Activated CD4-positive, alpha-beta memory T cell treated with anti-CD3 and anti-CD28 coated beads for 36 hours (primary cell): ENCODE measurements at places on chromosomes 3 and 15.

DNA sequence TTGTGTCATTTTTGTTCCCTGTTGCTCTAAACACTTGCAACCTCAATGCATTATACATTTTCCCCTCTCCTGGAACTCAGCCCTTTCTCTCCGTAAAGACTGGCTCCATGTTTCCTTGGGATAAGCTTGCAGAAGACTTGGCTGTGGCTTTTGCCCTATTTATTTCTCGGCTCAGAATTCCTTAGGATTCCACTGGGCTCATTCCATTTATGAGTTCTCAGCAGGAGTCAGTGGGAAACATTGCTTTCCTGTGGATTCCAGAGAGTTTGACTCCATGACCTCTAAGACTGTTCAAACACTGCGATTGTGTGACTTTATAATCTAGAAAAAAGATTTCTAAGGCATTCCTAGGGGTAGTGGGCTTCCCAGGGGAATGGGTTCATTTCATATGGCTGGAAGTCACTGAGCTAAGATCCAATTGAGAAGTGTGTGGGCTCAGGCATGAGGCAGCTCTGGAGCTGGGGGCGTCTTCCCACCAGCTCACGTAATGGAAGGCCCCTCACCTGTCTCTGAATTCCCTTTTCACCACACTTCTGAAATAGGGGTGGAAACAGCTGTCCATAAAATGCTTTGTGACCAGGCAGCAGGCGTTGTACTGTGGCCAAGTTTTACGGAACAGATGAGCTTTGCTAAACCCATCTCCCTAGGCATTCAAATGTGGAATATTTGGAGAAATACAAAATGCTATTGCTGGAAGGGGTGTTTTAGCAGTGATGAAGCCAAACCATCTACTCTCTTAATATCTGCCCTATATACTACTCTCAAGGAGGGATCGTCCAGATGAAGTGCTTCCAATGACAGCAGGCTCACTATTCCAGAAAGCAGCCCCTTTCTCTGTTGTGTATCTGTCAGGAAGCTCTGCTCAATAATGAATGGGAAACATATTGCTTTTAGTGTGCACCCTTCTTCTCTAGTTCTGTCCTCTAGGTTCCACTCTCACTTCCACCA is 91.8 kb upstream of the BCL6 start:
- no peak for DNase-seq

- DNase-seq, result no peak
Observed at GRCh38 chr15:29978411-29979382, 104.1 kb upstream of the GOLGA8J start.

DNA sequence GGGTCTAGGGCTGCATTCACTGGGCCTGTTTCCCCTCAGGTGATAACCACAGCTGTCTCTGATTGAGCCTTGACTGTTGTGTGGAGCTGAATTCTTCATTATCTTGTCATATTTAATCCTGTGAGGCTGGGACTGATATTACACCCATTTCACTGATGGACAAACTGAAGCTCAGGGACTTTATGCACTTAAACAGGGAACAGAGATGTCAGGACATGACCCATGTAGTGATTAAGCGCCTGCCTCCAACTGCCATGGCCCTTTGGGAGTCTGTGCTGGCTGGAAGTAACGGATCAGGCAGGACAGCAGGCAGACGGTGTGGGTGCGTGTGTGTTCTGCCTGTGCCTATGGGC is 7.5 kb downstream of the GNAI2 start:
- DNase-seq, result no peak

DNA sequence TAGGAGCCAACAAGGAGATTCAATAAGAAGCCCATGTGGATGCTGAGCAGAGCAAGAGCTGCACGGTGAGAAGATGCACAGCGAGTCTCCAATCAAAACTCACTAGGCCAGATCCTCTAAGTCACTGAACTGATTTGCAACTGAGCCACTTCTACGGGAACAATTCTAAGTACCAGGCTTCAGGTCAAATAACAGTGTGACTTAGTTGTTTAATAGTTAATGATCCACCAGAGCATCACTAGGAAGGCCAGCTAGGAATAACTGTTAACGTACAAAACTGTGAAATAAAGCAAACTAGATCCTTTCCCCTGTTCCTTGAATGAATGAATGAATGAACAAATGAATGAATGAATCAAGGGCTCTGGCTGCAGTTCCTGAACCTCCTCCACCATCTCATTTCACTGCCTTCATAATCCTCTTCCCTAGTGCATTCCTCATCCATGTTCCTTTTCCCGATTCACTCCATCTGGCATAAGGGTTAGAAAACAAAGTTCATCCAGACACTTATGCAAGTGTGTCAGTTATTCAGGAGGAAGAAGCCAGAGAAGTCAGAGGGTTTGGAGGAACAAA is 59.7 kb downstream of the ATP8B4 start:
- DNase-seq, result no peak

DNA sequence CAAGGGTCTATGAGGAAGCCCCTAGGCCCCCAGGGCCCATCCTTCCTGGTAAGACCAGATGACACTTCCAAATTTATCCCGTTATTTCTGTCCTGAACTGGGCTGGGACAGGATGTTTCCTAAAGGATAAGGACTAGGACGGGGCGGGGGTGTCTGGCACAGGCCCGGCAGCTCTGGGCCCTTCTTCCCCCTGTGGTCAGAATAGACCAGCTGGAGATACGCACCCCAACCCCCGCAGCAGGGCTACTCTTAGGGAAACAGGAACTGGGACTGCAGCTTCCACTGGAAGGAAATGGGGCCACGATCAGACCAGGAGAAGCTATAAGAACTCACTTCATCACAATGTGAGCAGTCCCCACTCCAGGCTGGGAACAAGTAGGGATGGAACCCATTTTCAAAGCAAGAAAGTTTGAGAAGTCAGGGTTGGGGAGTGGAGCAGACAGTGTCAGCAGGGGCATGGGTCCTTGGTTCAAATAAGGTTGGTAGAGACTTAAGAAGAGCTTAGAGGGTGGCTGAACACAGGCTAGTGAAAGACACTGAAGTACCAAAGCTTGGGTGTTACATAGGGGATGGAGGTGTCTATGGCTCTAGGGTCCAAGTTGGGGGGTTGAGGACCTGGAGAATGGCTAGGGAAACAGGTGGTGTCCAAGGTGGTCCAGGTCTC is 1.1 kb downstream of the NCKIPSD start:
- DNase-seq, result no peak

DNA sequence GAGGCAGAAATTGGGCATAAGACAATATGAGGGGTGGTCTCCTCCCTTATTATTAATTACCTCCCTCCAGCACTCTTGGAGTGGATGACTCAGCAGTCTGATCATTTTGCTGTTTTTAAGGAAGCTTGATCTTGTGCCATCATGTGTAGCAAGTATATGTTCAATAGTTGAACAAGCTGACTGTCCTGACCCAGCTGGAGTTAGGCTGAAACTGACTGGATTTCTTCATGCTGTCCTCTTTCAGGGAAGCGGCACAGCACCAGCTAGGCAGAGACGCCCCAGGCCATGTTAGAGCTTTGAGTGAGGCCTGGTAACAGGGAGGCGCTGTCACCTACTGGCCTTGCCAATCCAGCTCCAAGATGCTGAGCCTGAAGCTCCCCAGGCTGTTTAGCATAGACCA is 54.4 kb upstream of the KIF23 start:
- no peak for DNase-seq

DNA sequence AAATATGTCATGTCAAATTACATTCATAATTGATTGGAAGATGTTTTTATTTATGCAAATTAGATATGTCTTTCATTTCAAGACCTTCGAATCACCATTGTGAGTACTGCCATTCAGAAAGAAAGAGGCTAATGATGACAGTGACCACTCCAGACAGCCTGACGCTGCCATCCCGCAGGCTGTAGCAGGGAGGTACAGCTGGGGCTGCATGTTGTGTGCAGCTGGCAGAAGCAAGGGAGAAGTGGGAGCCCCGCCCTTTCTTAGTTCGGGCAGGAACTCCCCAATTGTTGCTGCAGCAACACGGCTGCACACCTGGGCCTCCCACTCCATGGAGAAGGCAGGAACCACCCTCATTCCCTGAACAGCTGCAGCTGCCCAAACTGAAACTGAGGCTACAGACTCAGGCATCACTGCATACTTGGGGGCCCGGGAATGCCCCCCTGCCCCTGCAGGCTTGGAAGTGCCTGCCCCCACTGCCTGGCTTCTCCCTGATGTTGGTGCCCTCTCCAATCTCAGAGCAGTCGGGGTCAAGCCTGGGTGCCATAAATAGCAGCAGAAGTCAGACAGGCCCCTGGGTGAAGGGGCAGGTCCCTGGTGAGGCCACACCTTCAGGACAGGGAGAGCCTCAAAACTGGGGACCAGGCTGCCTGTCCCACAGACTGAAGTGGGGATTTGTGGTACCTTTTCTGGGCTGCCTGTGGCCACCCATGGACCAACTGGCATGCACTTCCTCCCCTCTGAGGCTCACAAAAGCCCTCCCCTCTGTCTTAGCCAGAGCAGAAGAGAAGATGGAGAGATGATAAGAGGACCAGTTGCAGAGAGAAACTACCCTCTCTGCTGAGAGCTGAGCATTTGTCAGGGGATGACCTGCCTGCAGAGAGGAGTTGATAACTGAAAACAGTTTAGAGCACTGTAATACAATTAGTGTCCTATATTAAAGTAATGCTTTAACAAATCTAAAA is 964.6 kb downstream of the SI start:
- DNase-seq, result no peak

DNA sequence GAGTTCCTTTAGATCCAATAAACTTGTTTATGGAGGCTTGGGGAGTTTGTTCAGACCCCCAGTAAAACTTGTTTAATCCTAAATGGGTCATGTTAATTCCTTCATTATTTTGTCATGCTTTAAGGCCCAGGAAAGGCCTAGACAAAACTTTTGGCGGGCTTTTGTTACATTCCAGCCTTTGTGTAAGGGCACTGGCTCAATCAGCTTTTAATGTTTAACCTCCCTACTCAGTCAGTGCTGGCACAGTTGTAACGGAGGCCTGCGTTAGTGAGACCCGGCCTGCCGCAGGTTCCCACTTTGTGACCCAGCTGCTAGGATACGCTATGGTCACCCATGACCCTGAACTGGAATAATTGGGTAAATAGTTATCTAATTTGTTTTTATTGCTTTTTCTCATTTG is 59.2 kb downstream of the OXSM start:
- no peak for DNase-seq

- DNase-seq, result no peak
Observed at GRCh38 chr3:158847885-158848284, 46.0 kb downstream of the MFSD1 start.

DNA sequence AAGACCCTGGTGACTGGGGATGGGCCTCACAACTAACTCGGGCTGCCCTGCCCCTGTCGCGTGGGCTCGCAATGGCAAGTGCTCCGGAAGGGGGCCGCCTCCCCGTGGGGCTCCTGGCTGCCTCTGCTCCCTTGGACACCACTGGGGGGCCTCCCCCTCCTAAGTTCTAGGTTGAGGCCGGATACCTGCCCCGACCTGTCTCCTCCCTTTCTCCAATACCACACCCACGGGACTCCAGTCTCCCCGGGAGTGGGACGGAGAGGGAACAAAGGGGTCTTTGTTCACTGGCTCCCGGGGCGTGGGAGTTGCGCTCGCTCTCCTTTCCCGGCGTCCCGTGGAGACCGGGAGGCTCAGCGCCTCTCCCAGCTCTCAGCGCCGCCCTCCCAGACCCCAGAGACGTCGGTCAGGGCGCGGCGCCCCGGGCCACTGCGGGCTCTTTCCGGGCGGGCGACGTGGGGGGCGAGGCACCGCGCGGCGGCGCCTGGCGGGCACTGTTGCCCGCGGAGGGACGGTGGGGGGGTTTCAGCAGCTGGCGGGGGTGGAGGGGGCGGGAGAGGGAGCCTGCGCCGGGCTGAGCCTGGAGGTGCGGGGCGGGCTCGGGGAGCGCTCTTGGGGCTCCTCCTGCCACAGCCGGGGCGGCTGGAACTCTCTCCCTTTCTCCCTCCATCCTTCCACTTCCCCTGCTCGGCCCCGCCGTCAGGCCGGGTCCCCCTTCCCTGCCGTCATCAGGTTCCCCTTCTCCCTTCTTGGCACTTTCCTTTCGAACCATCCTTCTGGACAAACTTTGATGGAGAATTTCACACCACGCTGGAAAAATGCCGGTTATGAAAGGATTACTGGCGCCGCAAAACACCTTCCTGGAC is at the start of gene KCNH8:
KCNH8 (plus strand) TSS at position 606 of the 863 bp plus-strand sequence; CDS start at position 816, 210 bp downstream.
- no peak for DNase-seq

DNA sequence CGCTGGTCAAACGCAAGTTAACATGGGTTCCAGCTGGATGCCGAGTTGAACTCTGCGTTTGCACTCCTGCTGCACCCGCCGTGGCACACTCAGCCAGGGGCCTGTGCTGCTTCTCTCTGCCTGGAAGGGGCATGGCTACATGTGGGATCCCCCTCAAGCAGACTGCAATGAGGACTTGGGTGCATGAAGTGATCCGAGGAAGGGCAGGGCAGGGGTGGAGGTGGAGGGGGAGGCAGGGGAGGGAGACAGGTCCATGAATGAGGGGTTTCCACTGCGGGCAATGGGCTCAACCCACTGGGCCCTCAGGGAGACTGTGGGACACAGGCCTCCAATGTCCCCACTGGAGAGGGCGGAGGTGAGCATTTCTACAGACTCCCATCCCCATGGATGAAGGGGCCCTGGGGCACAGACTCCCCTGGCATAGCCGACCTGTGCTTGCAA is 141.6 kb upstream of the MEF2A start:
- no peak for DNase-seq

DNA sequence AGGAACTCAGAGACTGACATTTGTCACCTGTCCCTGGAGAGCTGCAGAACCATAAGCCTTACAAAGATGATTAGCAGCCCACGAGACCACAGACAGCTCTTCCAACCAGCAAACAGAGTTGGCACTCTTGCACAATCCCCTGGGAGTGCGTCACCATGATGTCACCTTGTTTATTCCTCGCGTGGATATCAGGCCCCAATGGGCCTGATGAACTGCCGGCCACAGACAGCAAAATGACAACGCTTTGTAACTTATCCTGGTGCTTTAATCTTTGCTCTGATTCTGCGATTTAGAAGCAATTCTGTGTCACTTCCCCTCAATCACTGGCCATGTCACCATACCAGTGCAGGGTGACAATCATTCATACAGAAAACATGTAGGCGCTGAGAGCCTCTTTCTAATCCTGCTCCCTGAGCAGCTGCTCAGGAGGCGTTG is 89.2 kb downstream of the TAMM41 start:
- DNase-seq, result peak; percentile 20

DNA sequence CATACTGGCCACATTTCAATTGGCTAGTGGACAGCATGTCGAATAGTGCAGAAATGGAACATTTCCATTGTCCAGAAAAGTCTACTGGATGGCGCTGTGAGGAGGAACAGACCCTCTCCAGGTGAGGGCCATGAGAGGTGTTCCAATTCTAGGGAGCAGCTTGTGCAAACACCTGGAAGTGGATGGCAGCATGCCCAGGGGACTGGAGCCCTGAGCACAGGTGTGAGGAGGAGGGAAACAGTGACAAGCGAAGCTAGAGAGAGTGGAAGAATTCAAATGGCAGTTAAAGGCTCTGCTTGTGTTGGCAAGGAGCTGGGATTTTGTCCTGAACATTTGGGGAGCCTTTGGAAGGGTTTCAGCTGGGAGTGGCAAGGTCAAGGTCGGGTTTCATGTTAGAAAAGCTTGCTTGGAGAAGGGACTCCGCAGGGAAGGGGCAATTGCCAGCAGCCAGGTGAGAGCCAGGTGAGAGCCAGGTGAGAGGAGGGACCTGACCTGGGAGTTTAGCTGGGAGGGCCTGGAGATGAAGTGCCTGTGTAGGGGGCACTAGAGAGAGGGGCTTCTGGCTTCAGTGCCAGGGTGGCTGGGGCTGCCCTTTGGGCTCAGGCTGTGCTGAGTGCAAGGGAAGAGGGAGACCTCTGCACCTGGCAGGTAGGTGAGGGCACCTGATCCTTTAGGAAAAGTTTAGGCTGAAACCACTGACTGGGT is 93.8 kb downstream of the LINGO1 start:
- no peak for DNase-seq
